ENCODE measurements at places on chromosomes 7 and 10.

- DNase-seq, result no peak
These were observed 116.4 kb downstream of the ITGB8 start for GRCh38 chr7:20447021-20447650.

DNA sequence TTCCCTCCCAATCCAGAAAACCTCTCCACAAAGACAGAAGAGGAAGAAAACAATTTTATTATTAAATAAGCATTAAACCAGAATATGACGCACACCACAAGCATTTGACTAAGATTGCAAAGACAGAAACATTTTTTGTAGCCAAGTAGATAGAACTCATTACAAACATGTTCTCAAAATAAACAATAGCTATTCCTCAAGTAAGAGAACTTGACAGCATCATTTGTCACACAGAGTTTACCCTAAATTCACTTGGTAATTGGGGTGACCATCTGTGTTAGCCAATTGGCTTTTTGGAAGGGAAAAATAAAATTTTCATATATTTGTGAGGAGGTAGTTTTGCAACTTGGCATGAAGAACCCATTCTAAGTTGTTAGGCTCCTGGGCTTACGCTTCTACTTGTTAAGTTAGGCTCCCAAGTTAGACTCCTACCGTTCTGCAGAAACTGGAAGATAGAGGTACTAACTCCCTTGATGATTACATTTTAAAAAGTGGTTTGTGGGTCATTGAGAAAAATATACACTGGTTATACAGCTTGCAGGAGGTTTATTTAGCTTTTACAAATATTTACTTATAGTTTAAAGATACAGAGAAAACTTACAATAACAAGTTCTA lies 618.6 kb upstream of the CNTNAP2 start:
- DNase-seq, result no peak

GRCh38 chr10:59900048-59900727 lies 6.2 kb downstream of the CCDC6 start:
- DNase-seq, result no peak

DNA sequence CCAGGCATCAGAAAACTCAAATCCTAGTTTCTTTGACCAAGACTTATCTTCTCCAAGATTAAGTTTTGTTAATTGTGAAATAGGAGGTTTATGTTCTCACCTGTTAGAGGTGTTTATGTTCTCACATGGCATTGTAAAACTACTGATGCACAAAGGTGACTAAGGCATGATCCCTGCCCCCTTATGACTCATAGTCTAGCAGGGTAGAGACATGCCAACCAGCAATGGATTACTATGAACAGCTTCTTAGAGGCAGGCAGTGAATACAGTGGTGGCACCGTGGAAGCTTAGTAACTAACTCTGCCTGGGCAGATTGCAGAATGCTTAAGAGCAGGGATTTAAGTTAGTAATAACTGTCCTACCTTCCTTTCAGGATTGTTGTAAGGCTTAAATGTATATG lies 400.9 kb downstream of the SORCS3 start:
- no peak for DNase-seq

GRCh38 chr7:27221201-27221797 lies 21.3 kb upstream of the EVX1 start:
- no peak for DNase-seq

DNA sequence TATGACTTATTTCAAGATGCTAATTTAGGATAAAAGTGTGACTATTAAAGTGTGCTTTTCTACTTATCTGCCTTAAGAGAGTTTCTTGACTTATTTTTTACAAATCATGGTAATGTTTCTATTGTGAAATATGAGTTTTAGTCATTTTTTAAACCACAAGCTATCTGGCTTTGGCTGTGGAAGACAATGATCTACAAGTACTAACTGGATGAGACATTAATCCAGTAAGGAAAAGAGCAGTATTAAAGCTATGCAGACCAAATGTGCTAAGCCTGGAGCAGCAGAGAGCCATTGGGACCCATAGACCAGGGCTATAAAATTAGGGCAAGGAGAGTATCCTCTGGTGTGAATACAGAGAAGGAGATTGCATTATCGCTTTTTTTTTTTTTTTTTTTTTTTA lies 92.4 kb downstream of the SEMA3A start:
- DNase-seq, result no peak

- no peak for DNase-seq
These were observed 45.4 kb upstream of the CACNB2 start for GRCh38 chr10:18094793-18095192.

DNA sequence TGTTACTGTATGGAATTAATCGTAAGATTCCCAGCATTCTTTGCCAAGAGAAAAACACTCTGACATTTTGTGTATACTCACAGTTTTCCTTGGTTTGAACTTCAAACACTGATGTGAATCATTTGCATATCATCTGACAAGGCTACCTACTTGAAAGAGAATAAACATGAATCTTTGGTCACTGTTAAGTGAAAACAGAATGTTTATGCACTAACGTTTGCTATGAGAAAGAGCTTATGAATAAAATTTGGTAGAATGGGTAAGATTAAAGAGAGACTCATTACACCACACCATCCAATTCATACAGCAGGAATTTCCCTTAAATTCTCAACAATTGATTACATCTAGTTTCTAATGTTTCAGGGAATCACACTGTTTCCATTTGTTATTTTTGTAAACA lies 46.6 kb downstream of the MACC1 start:
- DNase-seq, result no peak

DNA sequence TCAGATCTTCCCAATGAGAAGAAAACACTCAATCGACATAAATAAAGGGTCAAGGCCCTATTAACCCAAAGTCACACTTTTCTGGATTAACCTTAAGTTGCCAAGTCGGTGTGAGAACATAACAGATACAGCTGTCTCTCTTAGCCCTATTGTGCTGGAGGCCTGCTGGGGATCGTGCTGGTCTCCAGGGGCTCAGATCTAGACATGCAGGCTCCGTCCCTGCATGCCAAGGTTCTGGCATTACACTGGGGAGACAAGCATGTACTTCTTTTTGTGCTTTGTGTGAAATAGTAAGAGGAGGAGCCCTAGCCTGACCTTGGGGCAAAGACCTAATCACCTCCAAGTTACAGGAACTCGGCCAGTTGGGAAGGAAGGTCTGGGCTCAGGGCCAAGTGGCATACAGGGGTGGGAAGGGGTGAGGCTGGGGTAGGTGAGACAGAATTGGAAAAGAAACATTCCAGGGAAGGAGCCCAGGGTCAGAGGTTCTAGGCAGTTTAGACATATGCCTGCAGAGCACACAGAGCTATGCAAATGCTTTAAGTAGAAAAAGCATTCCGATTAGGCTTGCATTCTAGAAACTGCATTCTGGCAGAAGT lies 216.4 kb downstream of the HECW1 start:
- no peak for DNase-seq

DNA sequence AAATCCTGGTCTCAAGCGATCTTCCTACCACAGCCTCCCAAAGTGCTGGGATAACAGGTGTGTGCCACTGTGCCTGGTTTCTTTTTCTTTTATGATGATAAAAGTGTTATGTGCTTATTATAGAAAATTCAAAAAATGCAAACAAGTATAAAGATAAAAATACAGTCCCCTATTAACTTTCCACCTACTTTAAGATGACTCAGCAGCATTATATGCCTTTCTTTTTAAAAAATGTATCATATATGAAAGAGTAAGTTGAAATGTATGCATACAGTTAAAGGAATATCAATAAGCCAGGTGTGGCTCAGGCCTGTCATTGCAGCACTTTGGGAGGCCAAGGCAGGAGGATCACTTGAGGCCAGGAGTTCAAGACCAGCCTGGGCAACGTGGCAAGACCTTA lies 216.9 kb upstream of the GALNT17 start:
- no peak for DNase-seq

GRCh38 chr7:106423111-106423510 lies 138.3 kb upstream of the NAMPT start:
- no peak for DNase-seq

- no peak for DNase-seq
These were observed 140.9 kb downstream of the PARD3 start for GRCh38 chr10:34674176-34674575.

DNA sequence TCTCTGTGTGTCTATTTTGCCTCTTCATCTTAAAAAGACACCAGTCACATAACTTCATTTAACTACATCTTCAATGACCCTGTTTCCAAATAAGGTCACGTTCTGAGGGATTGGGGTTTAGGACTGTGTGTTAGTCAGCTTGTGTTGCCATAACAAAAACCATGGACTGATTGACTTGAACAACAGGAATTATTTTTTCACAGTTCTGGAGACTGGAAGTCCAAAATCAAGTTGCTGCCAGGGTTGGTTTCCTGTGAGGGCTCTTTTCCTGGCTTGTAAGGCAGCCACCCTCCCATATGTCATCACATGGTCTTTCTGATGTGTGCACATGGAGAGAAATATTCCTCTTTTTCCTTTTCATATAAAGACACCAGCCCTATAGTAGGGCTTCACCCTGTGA lies 55.3 kb downstream of the REEP3 start:
- no peak for DNase-seq

GRCh38 chr7:87220734-87221215 lies 1.2 kb upstream of the TMEM243 start:
- no peak for DNase-seq

DNA sequence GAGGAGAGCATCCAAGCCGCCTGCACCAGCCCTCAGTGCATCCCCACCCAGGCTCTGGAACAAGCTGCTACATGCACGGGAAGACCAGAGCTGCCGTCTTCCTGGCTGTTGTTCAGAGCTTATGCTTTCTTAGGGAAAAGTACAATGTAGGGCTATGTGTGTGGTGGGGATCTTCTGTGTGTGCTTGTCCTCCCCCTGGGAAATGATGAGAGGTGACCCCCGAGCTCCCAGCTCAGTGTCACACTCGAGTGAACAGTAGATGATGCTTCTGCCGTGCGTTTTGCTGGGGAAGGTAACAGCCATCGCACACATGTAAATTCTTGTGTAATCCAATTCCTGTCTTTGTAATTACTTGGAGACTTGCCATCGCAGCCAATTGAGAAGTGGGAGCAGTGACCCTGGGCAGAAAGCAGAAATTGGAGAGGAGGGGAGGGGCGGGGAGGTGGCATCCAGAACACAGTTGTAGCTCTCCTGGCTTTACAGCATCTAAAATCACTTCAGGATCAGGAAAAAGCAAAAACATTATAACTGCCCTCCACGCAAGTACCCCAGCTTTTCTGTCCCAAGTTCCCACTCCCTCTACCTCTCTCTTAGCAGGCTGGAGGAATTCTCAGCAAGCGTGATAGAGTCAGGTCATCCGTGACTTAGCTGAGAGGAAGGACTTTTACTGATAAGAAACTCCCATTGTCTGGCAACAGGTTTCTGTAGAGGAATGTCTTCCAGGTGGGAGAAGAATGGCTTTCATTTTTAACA lies 149.6 kb downstream of the TCF7L2 start:
- DNase-seq, result no peak

- no peak for DNase-seq
These were observed 26.3 kb upstream of the COL1A2 start for GRCh38 chr7:94368371-94368791.

DNA sequence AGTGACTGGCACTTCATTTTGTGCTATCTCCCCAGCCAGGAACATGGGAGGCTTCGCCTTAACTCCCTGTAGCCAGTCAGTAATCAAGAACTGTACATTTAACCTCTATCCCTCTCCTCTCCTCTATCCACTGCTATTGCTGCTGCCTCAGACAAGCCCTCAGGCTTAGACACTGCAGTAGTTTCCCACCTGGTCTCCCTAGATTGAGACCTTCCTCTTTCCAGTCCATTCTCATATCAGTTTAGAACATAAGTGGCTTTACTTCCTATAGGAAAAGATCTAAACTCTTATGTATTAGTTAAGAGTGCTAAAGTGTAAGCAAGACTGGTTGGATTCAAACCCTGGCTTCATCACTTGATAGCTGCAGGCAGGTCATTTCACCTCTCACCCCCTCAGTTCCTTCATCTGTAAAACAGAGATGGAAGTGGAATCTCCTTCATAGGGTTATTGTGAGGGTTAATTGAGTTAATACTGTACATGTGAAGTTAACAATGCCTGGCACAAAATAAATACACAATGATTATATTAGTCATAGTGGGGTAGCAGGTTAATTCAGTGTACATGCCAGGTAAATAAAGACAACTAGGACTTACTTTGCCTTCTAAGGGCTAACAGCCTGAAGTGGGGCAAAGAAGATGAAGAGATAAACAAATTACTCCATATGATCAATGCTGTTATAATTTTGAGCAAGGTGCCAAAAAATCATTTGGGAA lies 76.1 kb downstream of the ZNF277 start:
- no peak for DNase-seq

DNA sequence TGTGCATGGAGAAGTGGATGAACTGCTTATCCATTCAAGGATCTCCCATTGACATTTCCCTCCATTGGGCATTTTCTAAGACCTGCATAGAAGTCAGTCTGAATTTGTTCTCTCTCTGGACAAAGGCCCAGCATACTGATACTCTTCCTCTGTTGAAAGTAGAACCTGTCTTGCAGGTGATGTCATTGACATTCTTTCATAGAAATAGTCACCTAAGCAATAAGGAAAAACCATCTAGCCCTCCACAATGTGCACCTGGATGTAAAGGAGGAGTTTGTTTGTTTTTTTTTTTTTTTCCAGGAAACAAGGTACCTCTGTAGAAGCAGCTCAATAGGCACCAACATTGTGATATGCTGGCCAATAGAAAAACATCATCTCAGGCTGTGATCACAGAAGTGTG lies 150.4 kb downstream of the DPY19L1 start:
- DNase-seq, result no peak

DNA sequence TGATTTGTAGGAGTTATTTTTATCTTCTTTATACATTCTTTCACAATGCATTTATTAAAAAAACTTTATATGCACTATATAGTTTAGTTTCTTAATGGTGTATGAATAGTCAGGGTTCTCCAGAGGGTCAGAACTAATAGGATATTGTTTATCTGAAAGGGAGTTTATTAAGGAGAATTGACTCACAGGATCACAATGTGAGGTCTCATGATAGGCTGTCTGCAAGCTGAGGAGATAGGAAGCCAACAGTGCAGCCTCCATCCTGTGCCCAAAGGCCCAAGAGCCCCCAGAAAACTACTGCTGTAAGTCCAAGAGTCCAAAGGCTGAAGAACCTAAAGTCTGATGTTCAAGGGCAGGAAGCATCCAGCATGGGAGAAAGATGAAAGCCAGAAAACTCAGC lies 192.8 kb upstream of the AHR start:
- no peak for DNase-seq

- DNase-seq, result no peak
These were observed 58.1 kb upstream of the DGKI start for GRCh38 chr7:137904833-137905232.

DNA sequence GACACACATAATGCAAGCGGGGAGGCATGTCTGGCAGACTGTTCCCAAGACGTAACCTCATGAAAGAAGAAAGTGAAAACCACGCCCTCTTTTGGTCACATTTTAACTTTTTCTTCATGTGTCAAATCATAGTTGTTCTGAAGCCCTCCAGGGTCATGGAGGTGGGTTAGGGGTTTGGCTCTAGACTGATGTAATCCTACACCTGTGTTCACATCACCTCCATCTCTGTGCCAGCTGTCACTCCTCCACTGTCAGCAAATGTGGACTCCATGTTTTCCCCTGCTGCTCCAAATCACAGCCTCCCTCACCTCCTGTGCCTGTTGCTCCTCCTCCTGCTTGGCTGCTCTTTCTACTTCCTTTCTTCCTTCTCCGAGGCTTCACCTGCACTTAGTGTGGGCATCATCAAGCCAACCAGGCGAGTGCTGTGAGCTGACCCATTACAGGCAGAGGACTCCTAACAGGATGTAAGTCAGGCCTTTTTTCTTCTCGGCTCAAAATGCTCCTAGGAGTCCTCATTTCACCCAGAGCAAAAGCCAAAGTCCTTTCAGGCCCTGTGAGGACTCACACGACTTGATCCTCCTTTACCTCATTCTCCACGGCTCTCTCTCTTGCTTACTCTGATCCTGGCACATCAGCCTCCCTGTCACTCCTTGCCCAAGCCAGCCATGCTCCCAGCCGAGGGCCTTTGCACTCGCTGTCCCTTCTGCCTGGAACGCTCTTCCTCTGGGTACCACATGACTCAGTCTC lies 66.4 kb upstream of the IFRD1 start:
- DNase-seq, result no peak
